GM23338 (cell line): ENCODE measurements at places on chromosomes 6 and 20. TPM values are rescaled to one million over a fixed set of nuclear protein-coding genes. Genes with fewer than 3 reads are reported as not detected.

- DNase-seq: peak; percentile 3
These were observed 4.7 kb upstream of the NPBWR2 start for GRCh38 chr20:64111841-64112641.

- DNase-seq: peak; percentile 21
These were observed 19.8 kb downstream of the NFYA start for GRCh38 chr6:41092421-41093140.

Gene HLA-DQB2
- polyA plus RNA-seq: 0.37 TPM in 1 of 2 replicates, not detected in the other

DNA sequence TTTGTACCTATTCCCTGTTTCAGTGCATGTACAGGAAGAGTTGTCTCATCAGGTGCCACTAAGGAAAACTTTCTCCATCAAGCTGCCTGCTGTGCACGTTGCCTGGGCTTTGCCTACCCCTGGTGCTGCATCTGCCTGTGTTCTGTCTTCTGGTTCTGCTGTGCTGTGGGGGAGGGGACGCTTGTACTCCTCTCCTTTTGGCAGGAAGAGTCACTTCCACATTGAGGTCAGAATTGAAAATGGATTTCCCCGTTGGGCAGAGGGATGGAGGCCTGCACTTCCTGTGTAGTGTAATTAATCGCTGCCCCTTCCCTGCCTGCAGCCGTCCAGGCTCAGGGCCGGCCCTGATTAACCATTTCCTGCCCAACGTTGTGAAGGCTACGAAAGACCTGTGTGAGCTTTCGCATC lies 153.3 kb downstream of the SCML4 start:
- DNase-seq: peak; percentile 60

Gene RFX6
- polyA plus RNA-seq: not detected in 2 replicates

DNA sequence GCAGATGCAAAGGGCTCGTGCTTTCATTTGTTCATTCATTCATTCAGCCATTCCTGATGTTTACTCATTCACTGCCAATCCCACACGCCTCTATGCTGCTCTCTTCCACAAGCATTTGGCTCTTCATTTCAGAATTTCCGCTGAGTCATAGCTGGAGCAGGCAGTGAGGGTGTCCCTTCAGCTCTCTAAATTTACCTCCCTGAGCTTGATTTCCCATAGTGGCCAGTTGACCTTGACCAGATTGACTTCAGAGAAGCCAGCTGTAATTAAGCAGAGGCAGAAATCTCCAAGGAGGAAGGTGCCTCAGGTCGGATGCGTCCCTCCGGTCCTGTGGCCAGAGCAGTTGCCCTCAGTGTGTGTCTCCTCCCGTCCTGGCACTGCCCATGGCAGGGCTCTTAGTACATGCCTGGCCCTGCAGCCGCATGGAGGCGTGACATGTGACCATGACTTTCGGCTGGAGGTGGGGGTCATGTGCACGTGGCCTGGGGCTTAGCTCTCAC lies 267.2 kb upstream of the ECI2 start:
- no peak for DNase-seq

GRCh38 chr20:9141070-9141469 lies 72.2 kb downstream of the PLCB4 start:
- no peak for DNase-seq

DNA sequence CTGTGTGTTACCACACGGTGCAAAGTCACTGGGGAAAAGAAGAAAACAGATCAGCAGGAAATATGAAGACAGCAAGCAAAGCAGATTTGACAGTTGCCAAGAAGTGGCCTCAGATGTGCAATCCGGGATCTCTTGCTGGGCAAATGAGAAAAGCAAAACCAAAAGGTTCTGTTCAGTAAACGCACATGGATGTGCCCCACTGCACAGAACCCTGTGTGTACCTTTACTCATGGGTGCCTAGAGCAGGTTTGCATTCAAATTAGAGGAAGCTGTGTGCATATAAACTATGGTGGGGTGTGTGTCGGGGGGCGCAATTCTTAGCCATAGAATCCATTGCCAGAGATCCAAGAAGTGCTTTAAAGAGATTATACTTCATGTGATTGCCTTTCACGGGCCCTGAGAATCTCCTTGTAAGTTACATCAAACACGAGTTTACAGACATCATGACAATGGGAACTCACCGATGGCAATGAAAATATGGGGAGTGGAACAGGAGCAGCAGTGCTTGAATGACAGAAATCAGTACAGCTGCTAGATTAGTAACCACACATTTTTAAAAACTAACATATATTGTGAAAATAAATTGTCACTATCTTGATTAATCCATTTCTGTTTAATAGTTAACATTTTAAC lies 154.3 kb downstream of the ADGRG6 start:
- DNase-seq: no peak

- DNase-seq: no peak
These were observed 1.4 kb downstream of the MCM3 start for GRCh38 chr6:52283111-52283510.

Gene PPP1R14C
- 0.90 and 1.1 TPM in 2 replicates for polyA plus RNA-seq

DNA sequence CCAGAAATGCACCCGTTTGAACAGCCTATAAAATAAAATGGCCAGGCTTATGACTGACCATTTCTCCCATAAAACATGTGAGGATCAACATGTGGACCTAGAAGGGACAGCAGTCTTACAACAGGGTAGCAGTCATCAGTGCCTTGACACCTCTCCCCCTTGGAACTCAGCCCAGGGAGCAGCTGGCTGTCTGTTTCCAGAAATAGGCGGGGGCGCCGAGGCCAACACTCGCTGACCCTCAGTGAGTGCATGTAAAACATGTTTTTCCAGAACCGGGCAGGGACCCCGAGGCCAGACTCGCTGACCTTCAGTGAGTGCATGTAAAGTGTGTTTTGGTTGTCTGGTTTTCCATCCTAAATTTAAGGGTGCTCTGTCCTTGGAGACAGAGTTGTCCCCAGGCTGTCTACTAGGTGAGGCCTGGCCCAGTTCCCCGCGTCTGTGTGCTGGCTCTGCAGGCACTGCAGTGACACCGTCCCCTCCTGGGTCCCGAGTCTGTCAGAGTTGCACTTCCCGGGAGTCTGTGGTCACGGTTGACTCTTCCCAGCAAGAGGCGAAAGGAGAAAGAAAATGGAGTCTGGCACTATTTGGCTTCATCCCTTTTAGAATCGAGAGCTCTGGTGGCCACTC lies 19.8 kb upstream of the ADRM1 start:
- no peak for DNase-seq
